ENCODE measurements at places on chromosomes 6 and 20.
A peak's percentile ranks its signal among the peaks of the same experiment; 100 is the strongest.

GRCh38 chr6:15708231-15708630, 45.4 kb upstream of the DTNBP1 start:
- DNase-seq = no peak

GRCh38 chr6:75735491-75736186, 13.4 kb upstream of the MYO6 start:
- DNase-seq = no peak

DNA sequence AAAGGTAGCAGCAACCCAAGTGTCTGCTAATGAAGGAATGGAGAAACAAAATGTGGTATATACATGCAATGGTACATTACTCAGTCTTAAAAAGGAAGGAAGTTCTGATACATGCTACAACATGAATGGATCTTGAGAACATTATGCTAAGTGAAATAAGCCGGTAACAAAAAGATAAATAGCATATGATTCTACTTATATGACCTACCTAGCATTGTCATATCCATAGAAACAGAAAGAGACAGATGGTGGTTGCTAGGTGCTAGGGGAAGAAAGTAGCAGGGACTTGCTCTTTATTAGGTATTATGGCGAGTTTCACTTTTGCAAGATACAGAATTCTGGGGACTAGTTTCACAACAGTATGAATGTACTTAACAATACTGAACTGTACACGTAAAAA, 46.6 kb downstream of the UBR2 start:
- DNase-seq = no peak

DNA sequence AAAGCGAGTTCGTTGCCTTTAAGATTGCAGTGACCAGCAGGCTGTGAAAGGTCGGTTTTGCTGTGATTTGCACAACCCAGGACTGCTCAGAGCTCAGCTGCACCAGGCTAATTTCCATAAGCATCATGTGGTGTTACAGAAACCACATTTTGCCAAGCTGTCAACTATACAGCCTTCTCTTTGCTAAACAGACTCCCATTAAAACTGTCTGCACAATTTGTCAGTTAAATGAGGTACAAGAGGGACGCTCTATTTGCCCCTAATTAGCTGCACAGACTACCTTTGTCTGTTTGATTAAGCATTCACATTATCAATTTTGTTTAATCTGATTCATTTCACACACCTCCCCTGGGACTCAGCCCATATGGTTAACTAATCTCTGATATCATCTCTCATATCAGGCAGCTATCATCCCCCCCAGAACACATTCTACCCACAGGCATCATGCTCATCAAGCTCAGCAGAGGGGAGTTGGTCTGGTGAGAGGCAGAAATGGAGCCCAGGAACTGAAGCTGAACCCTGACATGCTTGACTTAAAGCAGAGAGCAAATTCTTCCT, 62.1 kb downstream of the OLIG3 start:
- no peak for DNase-seq

DNA sequence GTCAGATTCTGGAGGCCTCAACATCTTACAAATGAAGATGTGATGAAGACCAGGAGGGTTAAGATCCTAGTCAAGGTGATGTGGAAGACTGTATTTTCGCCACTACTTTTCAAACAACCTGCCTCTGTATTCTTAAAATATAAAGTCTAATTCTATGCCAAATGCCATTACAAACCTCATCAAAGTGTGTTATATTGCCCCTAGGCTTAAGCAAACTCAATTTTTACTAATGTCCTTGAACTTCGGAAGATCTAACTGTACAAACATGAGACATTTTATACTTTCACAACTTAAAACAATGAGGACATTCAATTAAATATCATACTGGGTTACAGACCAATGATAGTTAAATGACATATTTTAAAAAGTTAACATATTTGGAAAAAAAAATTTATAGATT, 19.1 kb downstream of the ASCC3 start:
- no peak for DNase-seq

GRCh38 chr20:20267685-20268370, 100.1 kb upstream of the INSM1 start:
- DNase-seq = no peak

DNA sequence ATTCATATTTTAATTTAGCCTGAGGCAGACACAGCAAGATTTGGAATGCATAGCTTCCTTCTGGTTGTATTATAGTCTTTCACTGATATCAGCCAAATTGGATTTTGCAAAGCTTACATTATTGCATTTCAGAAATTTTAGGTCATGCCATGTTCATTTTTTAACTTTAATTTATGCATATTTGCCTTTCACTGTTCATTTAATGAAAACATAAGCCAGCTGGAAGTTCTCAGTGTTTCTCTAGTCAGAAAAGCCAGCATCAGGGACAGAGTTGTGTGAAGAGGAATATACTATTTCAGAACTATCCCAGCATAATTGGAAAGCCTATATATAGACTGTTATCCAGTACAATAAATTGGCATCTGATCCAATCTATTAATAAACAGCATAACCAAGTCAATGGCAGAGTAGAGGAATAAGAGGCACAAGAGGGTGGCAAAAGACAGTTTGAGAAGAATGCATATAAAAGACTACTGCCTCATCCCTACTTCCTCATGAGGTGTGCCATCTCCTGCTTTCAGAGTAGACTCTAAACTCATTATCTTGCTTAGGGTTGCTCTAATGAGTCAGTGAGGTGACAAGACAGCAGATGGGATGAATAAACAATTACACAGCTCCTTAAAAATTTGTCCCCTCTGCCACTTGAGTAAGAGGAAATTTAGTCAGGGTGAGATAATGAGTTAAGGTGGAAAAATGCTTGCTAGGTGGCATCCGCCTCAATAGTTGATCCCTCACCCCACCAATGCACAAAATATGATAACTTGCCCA, 159.8 kb upstream of the HCRTR2 start:
- no peak for DNase-seq

- DNase-seq = no peak
These were observed 48.1 kb downstream of the NOL4L start for GRCh38 chr20:32536851-32537656.

- DNase-seq = no peak
These were observed 16.5 kb upstream of the EFHC1 start for GRCh38 chr6:52403627-52404026.

DNA sequence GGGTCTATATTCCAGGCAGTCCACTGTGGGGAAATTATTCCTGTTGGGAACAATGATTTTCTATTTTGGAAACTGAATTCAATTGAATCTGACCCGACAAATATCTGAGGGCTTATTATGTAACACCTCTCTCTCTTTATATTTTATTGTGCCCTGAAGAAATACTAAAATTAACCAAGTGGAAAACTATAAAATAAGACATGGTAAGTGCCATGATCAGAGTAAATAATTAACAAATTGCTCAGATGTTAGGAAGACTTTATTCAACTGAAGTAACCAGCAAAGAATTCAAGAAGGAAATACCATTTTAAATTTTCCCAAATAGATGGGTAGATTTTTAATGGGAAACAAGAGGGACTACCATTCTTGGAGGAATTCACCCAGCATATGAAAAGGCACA, 632.9 kb downstream of the MAFB start:
- DNase-seq = no peak

GRCh38 chr20:44861531-44862006, 23.9 kb upstream of the YWHAB start:
- DNase-seq = no peak

GRCh38 chr20:7240490-7240889, 473.0 kb downstream of the BMP2 start:
- DNase-seq = no peak

DNA sequence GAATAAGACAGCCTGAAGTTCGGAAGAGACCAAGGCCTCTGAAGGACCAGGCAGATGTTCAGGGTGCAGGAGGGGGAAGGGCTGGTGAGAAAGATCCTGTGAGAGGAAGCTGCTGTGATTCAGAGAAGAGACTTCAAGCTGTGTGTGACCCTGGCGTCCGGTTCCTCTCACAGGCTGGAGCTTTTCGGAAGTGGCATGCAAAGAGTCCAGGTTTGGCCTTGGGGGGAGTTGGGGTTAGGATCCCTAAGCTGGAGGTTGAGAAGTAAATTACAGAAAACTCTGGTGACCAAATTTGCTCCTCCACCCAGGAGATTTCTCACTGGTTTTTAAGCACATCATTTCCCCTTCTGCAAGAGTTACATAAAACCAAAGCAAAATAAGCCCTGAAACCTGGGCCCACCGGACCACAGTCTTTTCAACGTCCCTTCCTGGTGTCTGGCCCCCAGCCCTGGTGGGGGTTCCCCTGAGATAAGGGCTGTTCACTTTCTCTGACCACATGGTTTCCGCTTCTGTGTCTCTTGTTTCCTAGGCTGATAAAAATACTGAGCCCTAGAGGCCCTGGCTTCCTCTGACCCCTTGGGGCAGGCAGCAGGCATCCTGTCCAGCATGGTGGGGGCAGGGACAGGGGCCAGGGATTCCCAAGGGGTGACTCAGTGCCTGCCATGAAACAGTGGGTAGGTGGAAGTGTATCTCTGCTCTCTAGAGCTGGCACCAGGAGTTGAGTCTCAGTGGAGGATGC, 12.0 kb upstream of the LTA start:
- peak; percentile 68 for DNase-seq

DNA sequence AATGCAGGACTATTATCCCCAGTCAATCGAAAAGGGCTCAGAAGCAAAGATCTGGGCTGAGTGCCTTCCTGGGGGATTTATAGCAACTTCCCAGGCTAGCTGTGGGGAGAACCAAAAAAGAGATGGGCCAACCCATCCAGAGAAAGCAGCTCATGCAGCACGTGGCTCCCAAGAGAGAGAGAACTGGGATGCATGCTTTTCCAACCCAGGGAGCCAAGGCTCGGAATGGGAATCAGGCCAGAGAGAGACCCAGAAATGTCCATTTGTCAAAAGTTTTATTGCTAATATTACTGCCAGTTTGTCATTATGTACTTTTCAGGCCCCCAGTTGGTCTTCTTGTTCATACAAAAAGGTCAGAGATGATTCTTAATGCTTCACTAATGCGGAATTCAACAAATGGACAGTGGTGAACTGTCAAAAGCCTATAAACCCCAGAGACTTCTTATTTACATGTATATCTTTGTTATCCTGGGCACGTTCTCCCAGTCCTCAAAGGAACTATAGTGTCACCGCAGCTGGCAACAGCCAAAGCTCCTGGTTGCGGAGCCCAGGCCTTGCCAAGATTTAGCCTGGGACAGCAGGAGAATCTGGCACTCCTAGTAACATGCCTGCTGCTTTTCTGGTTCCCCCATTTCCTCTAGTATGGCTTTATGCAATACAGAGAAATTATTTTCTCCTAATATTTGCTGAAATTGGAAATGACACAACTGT, 139.1 kb upstream of the POU3F2 start:
- no peak for DNase-seq

- DNase-seq = no peak
These were observed 1.7 kb downstream of the BNIP5 start for GRCh38 chr6:36334832-36335459.

Measured in endothelial cell (in vitro differentiated cells).